Central memory CD8-positive, alpha-beta T cell (primary cell): ENCODE measurements at places on chromosomes 5 and 9.

- no peak overlapping the region for H3K4me3 ChIP-seq
- H3K27me3 ChIP-seq: no peaks in the 10 kb centered on the region
- H3K4me1 ChIP-seq: peaks cover 9% of the 10 kb centered on the region
- peaks cover 15% of the 10 kb centered on the region for H3K36me3 ChIP-seq
These were observed 93.8 kb downstream of the TTC39B start for GRCh38 chr9:15213249-15213648.

GRCh38 chr9:109560470-109561132 lies 62.5 kb upstream of the PTPN3 start:
- no peak for DNase-seq
- no peak overlapping the region for H3K4me3 ChIP-seq
- no peaks in the 10 kb centered on the region for H3K4me1 ChIP-seq
- H3K36me3 ChIP-seq: no peaks in the 10 kb centered on the region
- no peak overlapping the region for H3K27ac ChIP-seq

DNA sequence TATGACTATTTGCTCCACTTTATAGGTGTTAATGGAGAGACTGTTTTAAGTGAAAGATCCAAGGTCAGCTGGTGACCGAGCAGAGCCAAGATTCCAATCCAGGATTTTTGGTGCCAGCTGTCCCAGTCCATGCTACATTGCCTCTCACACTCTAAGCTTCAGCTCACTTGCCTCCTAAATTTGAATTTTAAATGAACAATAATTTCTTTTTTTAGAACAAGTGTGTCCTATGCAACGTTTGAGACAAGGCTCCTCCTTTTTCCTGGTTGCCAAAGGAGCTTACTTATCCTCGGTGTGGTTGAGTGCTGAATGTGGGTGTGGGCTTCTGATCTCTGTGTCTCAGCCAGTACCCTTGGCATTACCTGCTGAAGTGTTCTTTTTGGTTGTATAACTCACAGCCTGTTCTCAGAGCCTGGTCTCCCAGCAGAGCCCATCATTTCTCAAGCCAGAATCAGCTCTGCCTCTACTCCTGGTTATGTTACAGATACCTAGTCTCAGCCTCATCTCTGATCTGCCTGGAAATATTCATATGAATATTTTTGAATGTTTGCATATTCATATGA lies 4.0 kb upstream of the PRRC1 start:
- no peak overlapping the region for H3K4me3 ChIP-seq
- no peak for DNase-seq
- peaks cover 2% of the 10 kb centered on the region for H3K36me3 ChIP-seq
- no peak overlapping the region for H3K27ac ChIP-seq
- H3K27me3 ChIP-seq: peaks cover 42% of the 10 kb centered on the region
- no peaks in the 10 kb centered on the region for H3K4me1 ChIP-seq

DNA sequence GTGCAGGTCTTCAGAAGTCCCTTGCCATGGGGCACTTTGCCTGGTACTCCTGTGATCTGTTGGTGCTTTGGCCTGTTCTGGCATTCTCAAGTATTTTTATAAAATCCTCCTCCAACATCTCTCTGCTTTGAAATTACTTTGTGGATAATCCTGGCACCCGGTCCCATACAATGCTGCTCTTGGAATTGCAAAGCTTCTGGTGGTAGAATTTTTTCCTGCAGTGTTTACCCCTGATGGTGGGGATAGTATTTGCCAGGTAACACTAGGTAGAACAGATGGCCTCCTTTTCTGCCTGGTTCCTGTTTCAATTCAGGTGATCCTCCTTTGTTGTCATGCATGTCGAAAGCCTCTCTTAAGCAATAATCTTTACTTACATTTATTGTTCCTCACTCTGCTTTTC lies 109.8 kb upstream of the ATP10B start:
- no peaks in the 10 kb centered on the region for H3K36me3 ChIP-seq
- no peaks in the 10 kb centered on the region for H3K27me3 ChIP-seq
- DNase-seq: no peak

DNA sequence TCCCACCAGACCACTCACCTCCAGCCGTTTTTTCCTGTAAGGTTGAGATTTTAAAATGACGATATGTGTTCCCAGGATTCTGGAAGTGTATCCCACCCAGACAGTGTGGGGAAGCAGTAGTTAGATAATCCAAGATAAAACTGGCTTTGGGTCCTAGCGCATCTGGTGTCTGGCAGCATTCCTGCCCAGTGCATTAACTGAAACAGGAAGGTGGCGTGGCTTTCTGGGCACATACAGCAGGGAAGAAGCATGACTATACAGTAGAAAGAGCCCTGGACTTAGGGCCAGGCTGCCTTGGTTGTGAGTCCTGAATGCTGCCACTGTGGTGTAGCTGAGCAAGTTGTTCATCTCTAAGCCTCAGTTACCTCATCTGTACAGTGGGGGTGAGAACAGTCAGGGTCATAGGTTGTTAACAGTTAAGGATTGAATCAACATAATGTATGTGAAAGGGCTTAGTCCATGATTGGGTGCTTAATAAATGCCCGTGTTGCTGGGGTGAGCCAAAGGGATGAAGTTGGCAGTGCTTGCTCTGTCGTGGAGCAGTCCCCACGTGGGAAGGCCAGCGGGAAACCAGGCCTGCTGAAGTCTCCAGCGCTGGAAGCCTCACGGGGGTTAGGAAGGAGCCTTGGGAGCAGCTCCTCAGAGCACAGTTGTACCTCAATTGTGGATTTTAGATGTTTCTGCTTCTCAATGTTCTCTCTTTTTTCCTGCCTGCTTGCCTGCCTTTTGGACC lies 18.0 kb downstream of the CLTA start:
- peaks cover 50% of the 10 kb centered on the region for H3K4me1 ChIP-seq
- no peaks in the 10 kb centered on the region for H3K27me3 ChIP-seq
- H3K27ac ChIP-seq: peak overlapping the region; percentile 79
- DNase-seq: no peak
- H3K4me3 ChIP-seq: no peak overlapping the region

- peaks cover 2% of the 10 kb centered on the region for H3K36me3 ChIP-seq
- no peaks in the 10 kb centered on the region for H3K27me3 ChIP-seq
- DNase-seq: no peak
- no peak overlapping the region for H3K27ac ChIP-seq
- no peak overlapping the region for H3K4me3 ChIP-seq
- H3K4me1 ChIP-seq: peaks cover 34% of the 10 kb centered on the region
These were observed 62.2 kb downstream of the SNX18 start for GRCh38 chr5:54579591-54580295.

DNA sequence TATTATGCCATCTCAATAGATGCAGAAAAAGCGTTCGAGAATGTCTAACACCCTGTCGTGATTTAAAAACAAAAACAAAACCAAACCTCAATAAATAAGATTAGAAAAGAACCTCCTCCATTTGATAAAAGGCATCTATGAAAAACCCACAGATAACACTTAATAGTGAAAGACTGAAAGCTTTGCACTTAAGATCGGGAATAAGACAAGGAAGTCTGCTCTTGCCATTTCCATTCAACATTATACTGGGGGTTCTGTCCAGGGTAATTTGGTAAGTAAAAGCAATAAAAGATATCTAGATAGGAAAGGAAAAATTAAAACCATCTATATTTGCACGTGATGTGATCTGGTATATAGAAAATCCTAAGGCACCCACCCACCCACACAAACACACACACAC lies 7.3 kb upstream of the EXOSC3 start:
- no peak for DNase-seq
- H3K27ac ChIP-seq: no peak overlapping the region
- H3K36me3 ChIP-seq: peaks cover 2% of the 10 kb centered on the region
